ENCODE measurements at places on chromosomes 5 and 9.

DNA sequence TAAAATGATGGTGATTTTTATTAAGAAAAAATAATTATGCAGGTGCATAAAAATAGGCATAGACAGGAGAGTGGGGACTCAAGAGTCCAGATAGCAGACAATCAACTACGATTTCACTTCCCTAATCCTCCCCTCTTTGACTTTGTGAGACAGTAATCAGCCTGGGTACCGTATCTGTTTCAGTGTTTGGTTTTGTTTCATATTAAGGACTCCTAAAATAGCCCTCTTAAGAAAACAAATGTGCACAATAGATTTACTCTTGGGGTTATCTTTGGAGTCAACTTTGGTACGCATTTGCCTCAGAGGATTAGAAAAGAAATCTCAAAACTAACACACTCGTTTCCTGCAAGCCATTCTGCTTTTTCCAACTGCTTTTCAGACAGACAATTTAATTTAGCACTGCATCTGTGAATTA lies 96.3 kb downstream of the ZNF608 start:
- no peak for DNase-seq

DNA sequence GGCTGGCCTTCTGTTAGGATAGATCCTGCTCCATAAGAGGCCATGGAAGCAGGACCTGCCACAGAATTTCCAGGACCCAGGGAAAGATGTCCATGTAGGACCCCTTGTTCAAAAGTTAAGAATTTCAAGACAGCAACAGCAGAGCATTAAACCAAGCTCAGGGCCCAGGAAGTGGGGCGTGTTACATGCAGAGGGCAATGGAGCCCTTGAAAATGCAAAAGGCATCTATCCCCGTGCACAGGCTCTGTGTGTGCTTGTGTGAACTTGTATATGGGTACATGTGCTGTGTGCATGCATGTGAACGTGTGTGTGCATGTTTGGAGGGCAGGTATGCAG lies 14.4 kb upstream of the NKD2 start:
- DNase-seq = no peak

GRCh38 chr9:76608575-76609273 lies 149.7 kb downstream of the GCNT1 start:
- DNase-seq = no peak

DNA sequence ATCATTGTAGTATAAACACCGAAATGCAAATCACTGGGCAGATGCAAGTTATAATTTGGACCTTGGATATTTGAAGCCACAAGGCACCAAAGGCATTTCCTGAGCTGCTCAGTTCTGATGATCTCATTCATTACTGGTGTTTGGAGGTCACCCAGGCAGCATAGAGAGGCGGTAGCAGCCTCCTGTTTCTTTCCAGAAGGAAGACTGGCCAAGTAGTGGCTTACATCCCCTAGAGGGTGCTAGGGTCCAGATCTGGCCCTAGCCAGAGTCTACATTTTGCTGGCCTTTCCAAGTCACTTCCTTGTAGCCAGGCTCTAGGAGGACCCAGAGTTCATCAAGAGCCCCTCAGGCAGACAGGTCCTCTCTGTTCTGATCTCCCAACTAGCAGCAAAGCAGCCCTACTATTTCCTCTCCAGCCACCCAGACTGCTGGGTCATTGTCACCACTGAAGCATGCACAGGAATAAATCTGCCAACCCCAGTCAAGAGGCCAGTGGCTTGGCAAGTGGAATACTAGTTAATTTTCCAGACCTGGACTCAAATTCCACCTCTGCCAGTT lies 33.4 kb upstream of the TTC1 start:
- no peak for DNase-seq

GRCh38 chr5:87844449-87844848 lies 424.2 kb downstream of the TMEM161B start:
- no peak for DNase-seq

DNA sequence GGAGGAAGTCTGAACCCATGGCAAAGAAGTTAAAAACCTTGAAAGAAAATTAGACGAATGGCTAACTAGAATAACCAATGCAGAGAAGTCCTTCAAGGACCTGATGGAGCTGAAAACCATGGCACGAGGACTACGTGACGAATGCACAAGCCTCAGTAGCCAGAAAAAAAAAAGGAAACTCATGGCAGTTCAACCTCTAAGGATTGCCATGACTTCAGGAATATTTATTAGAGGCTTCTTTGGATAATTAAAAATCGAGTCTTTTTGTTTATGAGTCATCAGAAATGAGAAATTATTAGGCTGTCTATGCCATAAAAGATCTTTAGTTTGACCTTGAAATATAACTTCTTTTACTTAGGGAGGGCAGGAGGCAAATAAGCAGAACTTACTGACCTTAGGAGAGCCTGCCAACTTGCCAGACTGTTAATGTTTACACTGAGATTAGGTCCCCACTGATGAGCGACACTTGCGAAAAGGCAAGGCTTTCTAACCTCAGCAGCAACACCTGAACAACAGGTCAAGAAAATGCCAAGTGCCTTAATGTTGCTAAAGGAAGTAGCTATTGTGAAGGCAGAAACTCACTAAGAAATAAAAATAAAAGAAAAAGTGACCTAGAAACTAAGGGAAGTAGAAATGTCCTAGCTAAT lies 55.2 kb upstream of the TUSC1 start:
- DNase-seq = no peak

GRCh38 chr9:133844398-133844784 lies 106.2 kb upstream of the SARDH start:
- no peak for DNase-seq

- no peak for DNase-seq
These were observed 22.4 kb upstream of the TRIM52 start for GRCh38 chr5:181283347-181283746.

GRCh38 chr9:4507306-4508130 lies 17.2 kb downstream of the SLC1A1 start:
- DNase-seq = no peak

- DNase-seq = no peak
These were observed 21.0 kb upstream of the TLX3 start for GRCh38 chr5:171288066-171288465.

- no peak for DNase-seq
These were observed 21.2 kb upstream of the PFDN1 start for GRCh38 chr5:140324041-140324600.

DNA sequence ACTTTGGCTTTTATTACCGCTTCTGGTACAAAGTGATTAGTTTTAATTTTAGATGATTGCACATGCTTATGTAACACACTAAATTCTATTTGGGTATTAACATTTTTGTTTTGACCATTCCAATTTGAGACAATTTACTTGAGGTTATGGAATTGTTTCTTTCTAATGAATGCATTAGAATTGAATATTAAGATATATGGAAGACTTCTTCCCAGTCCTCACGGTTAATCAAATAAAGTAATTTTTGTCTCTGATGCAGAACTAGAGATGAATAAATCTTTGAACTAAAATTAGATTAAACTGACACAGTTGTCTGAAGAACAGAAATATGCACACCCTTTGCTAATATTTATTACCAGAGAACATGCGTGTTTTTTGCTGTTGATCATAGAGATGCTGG lies 127.1 kb upstream of the FBXL17 start:
- DNase-seq = no peak

DNA sequence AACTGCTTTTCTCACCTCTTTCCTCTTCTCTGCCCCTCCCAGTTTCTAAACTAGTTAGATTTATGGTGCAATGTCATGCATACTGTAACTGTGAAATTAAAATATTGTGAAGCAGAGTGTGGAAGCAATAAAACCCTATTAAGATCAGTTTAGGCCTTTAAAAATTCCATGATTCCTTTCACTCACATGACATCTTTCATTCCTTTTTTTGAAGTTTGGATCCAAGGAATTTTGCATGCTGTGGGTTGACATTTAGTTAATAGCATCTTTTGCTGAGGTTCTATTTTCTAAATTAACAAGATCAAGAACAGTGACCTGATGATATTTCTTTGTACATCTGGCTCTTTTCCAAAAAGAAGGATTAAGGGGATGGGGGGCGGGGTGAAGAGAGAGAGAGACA lies 13.7 kb downstream of the FOXD1 start:
- no peak for DNase-seq

DNA sequence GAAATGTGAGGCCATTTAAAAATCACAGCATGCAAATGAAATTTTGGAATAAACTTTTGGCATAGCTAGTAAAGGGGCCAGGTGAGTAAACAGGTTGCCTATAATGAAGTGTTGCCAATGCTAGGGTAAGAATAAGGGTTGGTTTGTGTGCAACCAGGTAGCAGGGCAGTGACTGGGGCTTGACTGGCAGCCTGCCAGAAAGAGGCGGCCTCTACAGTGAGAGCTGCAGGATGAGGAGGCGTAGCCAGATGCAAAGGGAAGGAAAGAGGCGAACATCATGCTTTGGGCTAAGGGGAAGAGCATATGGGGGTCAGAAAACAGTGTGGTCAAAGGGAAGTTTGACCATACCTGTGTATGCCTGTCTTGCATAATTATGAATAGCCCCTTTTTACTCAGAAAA lies 70.6 kb downstream of the MAST4 start:
- DNase-seq = no peak

DNA sequence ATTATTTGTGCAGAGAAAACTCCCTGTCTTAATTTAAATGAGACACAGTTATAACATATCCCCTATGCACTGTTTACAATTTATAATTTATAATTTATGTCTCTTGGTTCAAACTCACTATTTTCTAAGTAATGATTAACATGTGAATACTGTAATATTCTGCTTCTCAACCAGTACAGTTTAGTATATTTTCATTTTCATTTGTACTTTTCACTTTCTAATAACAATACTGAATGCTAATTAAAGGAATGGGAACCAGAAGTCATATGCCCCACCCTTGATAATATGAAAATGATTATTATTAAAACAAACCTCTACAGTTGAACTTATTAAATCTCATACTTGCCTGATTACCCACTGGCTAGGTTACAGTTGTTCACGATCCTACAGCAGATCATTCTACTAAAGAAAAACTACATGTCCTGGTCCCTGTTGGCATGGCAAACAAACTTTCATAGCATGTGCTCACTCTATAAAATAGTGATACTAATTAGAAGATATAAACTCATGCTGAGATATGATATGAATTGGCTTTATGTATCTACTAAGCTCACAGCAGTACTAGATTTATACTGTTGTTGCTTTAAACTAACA lies 66.4 kb downstream of the POU5F2 start:
- no peak for DNase-seq

GRCh38 chr9:85258823-85259370 lies 482.9 kb downstream of the AGTPBP1 start:
- DNase-seq = no peak

DNA sequence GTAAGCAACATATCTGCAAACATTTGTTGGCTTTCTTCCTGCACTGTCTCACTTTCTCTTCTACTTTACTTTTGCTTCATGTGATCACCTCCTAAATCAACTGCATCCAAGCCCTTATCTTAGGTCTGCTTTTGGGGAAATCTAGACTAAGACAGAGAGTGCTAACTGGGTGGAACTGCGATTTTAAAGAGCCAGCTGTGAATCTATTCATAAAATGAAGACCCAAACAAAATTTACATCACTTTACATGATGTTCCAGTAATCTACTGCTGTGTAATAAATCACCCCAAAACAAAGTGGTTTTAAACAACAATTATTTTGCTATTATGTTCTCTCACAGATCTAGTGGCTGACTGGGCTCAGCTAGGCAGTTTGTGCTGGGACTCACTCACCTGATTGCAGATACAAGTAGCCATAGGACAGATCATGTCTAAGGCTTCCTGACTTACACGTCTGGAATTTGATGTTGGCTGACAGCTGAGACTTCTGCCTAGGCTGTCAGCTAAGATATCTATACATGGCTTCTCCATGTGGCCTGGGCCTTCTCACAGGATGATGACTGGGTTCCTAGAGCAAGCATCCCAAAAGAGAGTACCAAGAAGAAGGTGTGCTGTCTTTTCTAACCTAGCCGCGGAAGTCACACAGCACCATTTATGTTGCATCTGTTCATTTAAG lies 145.1 kb upstream of the TBCA start:
- no peak for DNase-seq

GRCh38 chr5:148751025-148751424 lies 75.4 kb upstream of the ADRB2 start:
- DNase-seq = no peak

DNA sequence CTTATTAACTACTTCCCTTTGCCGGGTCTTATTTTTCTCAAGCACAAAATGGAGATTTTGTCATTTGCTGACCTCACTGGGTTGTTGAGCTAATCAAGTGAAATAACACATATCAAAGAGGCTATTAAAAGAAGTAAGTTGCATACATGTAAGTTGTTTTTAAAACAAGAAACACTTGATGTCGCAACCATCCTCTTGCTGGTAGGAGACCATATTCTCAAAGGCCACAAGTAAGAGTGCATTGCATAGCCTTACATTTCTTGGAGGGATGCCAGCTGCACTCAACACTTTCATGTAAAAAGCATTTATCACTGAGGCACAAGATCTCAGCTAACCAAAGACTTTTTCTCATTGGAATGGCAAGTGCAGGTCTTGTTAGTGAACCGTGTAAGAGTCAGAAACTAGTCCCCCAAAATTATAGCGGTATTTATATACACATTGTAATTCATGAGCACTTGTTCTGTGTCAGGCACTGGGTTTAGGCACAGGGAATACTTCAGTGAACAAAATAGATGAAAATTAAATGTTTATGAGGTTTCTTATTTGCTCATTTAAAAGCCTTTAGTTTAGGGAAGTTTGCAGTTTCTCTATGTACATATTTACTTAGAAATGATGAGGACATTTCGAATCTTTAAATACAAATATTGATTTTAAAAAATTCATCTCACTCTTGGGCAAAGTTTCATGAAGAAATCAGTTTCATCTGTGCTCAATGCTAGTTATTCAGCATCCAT lies 72.0 kb downstream of the ZFAND5 start:
- no peak for DNase-seq

DNA sequence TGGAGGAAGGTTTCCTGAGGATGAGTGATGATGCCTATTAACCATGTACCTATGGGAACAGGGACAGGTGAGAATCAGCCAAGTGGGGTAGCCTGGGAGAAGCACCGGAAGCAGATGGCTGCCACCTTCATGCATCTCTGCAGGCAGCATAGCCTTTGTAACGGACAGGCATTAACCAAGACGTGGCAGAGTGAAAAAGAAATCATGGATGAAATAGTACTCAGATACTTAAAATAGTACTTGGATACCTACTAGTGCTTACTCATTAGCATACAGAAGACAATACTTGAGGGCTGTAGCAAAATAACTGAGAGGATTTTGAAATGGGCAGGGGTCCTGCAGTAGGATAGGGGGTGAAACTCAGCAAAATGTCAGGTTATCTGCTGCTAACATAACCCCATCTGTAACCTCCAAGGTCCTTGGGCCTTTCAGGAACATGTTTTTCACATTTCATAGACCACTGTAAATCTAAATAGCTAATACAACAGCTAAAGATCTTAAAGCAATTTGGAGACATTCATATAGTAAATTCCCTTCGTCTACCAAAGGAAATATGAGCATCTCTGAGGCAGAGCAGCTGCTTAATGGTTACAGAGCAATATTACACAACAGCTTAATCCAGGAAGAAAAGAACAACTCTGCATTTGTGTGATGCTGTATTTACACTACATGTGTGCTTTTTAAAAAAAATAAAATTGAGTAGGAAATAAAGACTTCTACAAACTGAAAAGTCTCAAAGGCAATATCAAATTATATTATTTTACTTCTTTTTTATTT lies 154.3 kb downstream of the NFIB start:
- no peak for DNase-seq

GRCh38 chr5:62977661-62978060 lies 399.0 kb downstream of the LRRC70 start:
- no peak for DNase-seq

- no peak for DNase-seq
These were observed 43.4 kb upstream of the FANCC start for GRCh38 chr9:95360866-95361265.

Data from activated CD4-positive, alpha-beta T cell treated with anti-CD3 and anti-CD28 coated beads for 24 hours (primary cell).